CD4-positive, alpha-beta T cell treated with Interleukin-10 for 1 hour (primary cell): ENCODE measurements at places on chromosomes 12 and 14.

DNA sequence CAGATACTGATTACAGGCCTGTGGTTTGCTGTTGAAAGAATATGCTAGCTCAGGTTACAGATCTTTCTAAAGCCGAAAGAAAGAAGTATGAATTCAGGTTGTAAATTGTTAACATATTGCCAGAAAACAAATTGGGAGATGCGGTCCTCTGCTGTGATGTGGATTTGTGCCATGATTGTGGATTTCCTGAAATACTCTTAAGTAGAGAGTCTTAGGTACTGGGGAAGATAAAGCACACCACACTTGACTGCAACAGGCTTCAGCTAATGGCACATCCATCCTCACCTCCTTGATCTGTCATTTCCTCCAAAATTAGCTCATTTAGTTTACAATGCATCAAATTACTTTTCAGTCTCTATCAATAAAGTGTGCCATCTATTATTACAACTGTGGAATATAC is 279.2 kb downstream of the SYT1 start:
- DNase-seq, result no peak

DNA sequence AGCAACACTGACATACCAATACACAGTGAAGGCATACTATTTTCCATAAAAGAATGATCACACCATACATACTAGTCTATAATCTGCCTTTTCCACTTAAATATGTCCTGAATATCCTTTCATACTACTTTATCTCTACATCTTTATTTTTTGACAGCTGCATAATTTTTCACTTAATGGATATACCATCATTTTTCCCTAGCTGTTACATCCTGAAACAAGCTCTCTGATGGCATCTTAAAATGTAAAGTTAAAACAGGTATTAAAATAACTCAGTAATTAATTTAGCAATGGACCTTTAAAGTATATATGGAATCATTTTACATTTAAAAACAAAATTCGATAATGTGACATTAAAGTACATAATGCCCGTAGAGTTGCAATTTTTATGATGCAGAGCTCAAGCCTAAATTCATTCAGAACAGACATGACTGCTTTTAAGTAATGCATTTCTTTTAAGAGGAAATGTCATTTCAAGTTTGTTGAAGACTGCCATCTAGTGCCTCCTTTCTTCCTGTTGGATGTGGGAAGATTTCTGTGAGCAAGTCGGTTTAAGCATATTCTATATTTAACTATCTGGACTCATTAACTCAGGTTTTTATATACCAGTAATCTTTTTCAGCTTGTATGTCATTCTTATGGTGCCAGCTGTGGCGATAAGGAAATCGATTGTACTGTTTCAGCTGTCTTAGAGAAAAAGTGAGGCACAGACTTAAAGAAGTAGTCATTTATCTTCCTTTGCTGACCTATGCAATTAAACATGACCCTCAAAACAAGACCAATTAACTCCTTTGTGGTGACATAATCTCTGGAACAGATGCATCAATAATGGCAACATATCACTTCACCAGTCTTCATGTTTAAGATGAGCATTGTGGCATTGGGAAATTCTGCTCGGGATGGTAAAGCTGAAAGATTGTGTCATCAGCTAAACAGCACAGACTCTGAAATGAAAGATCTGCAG is 20.3 kb downstream of the PRICKLE1 start:
- DNase-seq, result peak; percentile 23

GRCh38 chr12:11446372-11446771 is 51.0 kb upstream of the PRB2 start:
- no peak for DNase-seq

- DNase-seq, result no peak
Measured at GRCh38 chr12:27199638-27200300, 44.3 kb upstream of the STK38L start.

DNA sequence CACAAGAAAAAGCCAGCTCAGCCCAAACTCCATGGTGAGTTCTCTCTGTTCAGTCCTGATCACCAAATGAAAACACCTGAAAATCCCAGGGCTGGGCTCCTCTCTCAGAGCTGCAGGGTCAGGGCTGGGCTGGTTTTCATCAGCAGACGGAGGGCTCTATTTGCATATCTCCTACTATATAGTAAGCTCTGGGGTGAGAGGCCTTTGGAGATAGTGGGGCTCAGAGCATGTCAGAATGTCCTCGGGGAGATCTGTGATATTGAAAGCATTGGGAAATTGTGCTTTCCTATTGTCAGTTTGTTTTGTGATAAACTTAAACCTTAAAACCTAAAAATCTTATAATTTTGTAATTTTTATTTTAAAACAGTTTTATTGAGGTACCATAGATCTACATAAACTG is 742.6 kb downstream of the TMEM121 start:
- DNase-seq, result no peak

GRCh38 chr12:24938341-24938740 is 10.6 kb downstream of the BCAT1 start:
- no peak for DNase-seq

GRCh38 chr12:7101047-7101693 is 7.8 kb downstream of the C1RL start:
- DNase-seq, result no peak

DNA sequence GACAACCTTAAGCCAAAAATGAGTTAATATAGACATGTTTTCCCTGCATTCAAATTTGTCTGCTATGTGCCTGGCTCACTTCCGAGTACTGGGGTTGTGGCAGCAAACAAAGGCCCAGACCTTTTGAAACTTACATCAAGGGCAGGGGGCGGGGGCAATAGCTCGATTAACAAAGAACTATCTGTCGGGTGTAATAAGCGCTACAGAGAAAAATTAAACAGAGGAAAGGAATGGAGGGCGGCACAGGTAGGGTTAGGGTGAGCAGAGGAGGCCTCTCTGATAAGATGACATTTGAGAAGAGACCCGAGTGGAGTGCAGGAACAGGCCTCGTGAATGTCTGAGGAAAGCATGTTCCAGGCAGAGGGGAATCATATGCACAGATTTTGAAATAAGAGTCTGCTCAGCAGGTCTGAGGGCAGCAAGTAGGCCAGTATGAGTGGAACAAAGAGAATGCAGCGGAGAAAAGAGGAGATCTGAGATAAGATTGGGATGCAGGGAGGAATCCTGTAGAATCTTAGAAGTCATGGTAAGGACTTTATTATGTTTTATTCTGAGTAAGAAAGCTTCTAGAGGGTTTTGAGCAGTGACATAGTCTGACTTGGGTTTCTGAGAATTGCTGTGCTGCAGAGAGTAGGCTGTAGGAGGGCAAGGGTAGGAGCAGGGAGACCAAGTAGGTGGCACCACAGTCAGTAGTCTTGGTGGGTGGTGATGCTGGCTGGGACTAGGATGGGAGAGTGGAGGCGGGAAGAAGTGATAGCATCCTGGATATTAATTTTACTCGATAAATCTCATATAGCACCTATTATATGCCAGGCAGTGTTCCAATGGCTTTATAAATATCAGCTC is 52.6 kb downstream of the BICDL1 start:
- DNase-seq, result peak; percentile 63

GRCh38 chr12:12612358-12612757 is 682 bp downstream of the CREBL2 start:
- DNase-seq, result peak; percentile 49

DNA sequence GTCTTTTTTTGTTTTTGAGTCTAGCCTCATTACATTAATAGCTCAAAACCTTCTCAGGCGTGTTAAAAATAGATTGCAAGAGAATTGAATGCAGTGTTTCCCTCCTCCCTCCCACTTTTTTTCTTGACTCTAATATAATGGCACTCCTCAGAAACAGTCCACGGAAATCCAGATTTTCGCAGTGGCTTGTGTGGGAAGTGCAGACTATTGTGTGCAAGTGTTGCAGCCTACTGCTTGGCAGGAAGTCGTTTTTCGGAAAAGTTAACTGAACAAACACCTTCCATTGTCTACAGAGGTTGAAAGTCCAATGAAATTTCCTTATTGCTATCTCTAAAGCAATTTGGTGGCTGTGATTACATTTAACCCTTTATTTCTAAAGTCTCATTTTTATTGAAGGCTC is 147.9 kb upstream of the E2F7 start:
- DNase-seq, result no peak

GRCh38 chr12:2998789-2999264 is 39.6 kb downstream of the TEAD4 start:
- no peak for DNase-seq

DNA sequence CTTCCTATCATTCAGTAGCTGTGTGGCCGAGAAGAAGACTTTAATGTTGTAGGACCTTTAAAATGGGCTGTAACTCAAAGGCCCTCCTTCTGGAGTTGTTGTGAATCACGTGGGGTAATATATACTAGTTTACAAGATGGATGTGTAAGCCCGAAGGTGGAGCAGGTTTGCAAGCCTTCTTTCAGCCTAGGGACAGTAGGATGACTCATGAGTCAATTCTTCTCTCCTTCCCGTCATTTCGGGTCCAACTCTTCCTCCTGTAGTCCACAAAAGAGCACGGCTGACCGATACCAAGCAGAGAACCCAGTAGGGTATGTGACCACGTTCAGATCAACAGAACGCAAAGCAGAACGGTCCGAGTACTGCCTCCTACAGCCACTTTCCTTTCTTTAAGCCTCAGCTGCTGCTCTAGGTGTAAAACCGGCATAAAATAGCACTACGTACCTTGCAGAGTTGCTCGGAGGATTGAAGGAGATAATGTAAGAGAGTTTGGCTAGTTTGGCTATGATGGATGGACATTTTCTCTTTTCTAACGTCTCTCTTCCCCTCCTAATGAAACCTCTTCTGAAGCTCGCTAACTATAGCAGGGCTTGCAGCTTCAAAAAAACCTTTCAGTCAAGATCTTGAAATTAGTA is 1.3 kb upstream of the RASSF3 start:
- DNase-seq, result peak; percentile 65

DNA sequence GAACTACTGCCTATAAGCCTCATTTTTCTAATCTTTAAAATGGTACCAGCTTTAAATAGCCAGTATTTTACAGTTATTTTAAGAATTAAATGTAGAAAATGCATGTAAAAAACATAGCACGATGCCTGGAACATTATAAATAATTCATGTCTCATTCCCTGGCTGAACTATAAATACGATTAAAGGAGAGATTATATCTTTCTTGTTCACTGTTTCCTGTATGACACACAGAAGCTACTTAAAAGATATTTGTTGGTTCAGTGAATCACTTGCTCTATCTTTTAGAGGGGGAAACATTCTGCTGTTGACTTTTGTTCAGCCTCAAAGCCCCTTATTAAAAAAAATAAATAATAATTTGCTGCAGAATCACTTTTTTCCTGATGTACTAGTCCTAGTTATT is 406.9 kb downstream of the LRFN5 start:
- DNase-seq, result no peak

- peak; percentile 34 for DNase-seq
Measured at GRCh38 chr12:112170376-112170775, 45.0 kb downstream of the TRAFD1 start.

- DNase-seq, result no peak
Measured at GRCh38 chr12:52382854-52383253, 2.6 kb downstream of the KRT84 start.

- peak; percentile 5 for DNase-seq
Measured at GRCh38 chr12:51171884-51172514, 936 bp downstream of the TFCP2 start.

- no peak for DNase-seq
Measured at GRCh38 chr12:51620448-51620847, 29.4 kb downstream of the SCN8A start.

DNA sequence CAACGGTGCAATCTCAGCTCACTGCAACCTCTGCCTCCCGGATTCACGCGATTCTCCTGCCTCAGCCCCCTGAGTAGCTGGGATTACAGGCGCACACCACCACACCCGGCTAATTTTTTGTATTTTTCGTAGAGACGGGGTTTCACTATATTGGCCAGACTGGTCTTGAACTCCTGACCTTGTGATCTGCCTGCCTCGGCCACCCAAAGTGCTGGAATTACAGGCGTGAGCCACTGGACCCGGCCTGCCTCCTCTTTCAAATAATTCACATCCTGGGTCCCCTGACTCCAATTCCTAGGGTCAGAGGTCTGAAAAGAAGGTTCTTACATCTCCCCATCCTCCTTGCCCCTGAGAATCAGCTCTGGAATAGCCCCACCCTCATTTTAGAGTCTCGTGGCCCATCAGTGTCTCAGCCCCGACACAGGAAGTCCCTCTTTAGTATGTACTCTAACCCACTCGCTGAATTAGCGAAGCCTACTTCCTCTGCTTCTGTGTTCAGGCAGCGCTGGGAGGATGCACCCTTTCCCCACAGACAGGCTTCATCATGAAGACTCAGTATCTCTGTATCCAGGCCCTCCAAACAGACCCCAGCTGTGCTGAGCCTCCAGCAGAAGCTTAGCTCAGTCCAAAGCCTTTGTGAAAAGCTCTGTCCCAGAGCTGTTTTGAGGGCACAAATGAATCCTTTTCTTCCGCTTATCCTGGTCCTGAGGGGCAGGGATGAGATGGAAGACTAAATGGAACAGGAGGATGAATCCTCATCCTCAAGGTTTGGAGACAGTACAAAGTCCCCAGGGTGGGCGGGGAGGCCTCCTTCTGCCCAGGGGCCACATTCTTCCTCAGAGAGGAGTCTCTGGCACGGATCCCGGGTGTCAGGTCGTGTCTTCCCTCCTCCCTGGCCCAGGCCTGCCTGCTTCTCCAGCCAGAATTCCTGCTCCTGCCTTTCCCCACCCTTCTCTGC is 3.5 kb downstream of the LPAR5 start:
- peak; percentile 69 for DNase-seq

- DNase-seq, result no peak
Measured at GRCh38 chr12:70971001-70971794, 50.7 kb upstream of the PTPRR start.

DNA sequence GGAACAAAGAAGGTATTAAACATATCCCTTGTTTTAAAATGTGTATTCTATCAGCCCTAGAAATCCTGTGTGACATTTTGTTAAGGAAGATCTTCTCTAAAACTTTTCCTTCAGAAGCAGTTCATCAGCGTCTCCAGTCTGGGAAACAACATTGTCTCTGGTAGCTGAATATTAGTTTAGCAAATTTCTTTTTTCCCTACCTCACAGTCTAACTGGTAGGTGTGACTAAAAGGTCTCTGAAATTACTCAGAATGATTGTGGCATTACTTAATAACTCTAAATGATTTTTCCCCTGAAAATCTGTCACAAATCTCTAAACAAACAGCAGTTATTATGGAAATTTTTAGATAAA is 1044.8 kb downstream of the FLRT2 start:
- DNase-seq, result no peak

DNA sequence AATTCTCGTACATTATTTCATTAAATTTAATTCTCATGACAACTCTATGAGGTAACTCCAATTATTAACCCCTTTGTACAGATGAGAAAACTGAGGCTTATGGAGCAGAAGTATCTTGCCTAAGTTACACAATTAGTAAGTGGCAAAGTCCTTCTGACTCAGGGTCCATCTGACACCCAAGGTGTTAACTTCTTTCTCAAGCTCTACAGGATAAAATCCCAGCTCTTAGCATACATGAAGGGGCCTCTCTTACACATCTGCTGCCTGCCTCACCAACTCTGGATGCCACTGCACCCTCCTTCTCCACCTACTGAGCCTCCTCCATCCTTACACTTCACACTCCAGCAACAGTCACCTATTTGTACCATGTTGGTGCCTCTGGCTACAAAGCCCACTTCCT is 4.3 kb upstream of the KRT72 start:
- no peak for DNase-seq

DNA sequence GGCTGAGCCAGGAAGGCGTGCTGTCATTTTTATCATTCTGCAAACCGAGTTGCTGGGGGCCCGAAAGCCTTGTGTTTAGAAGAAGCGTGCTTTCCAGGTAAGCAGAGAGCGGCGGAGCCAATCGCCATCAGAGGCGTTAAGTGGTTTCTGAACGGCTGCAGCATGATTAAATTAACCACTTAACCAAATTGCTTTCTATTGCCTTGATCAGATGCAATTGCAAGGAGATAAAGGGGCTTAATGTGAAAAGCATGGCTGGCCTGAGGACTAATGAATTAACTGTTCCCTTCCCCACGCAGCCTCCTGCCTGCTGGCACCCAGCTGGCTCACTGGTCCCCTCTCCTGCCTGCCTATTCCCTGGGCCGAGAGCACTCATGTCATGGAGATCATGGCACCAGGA is 36.6 kb upstream of the CHGA start:
- DNase-seq, result no peak
